Bladder microvascular endothelial cell (primary cell): ENCODE measurements at places on chromosomes 16 and 17. TPM values are rescaled to one million over a fixed set of nuclear protein-coding genes. Genes with fewer than 3 reads are reported as not detected.

RNF227 gene
- total RNA-seq, result 1.3 and 3.0 TPM in 2 replicates

CCDC43 gene
- 29.1 and 39.0 TPM in 2 replicates for total RNA-seq

SLC6A2 gene
- total RNA-seq, result 0.38 TPM in 1 of 2 replicates, not detected in the other

MYADML2 gene
- not detected in 2 replicates for total RNA-seq

PPY gene
- total RNA-seq, result not detected in 2 replicates

NLRC5 gene
- 20.1 and 49.4 TPM in 2 replicates for total RNA-seq

NPIPA8 gene
- total RNA-seq, result 1.6 and 10.4 TPM in 2 replicates

ATP2A1 gene
- total RNA-seq, result 0.16 and 0.31 TPM in 2 replicates

RGS9 gene
- 0.97 and 1.9 TPM in 2 replicates for total RNA-seq

CASKIN1 gene
- 0.50 TPM in 1 of 2 replicates, not detected in the other for total RNA-seq

ZNF629 gene
- 3.7 and 6.2 TPM in 2 replicates for total RNA-seq

ADAMTS18 gene
- 17.2 and 82.4 TPM in 2 replicates for total RNA-seq

ABI3 gene
- total RNA-seq, result 7.3 and 18.6 TPM in 2 replicates

IGF2BP1 gene
- 0.13 and 0.16 TPM in 2 replicates for total RNA-seq

ITGAL gene
- total RNA-seq, result not detected in 2 replicates

KATNIP gene
- 11.7 and 36.9 TPM in 2 replicates for total RNA-seq

CBLN1 gene
- total RNA-seq, result not detected in 2 replicates

HYDIN gene
- 0.06 TPM in 1 of 2 replicates, not detected in the other for total RNA-seq

DOK4 gene
- 9.9 and 16.6 TPM in 2 replicates for total RNA-seq

CES3 gene
- not detected in 2 replicates for total RNA-seq

CLEC19A gene
- not detected in 2 replicates for total RNA-seq

KIF1C gene
- total RNA-seq, result 91.3 and 158 TPM in 2 replicates

PPL gene
- 0.81 and 8.4 TPM in 2 replicates for total RNA-seq

ETV4 gene
- 1.8 and 2.1 TPM in 2 replicates for total RNA-seq

RNF167 gene
- 13.4 and 18.6 TPM in 2 replicates for total RNA-seq

HBA1 gene
- total RNA-seq, result not detected in 2 replicates

CD300A gene
- not detected in 2 replicates for total RNA-seq

NPIPA7 gene
- total RNA-seq, result 0.81 and 1.7 TPM in 2 replicates

FAAP100 gene
- 12.1 and 27.3 TPM in 2 replicates for total RNA-seq

LCAT gene
- 3.4 and 11.4 TPM in 2 replicates for total RNA-seq

FOXC2 gene
- total RNA-seq, result 0.16 and 2.0 TPM in 2 replicates

SLC47A1 gene
- 0.49 and 1.4 TPM in 2 replicates for total RNA-seq

PLEKHG4 gene
- total RNA-seq, result 7.0 and 11.4 TPM in 2 replicates

ADCY9 gene
- 13.0 and 22.3 TPM in 2 replicates for total RNA-seq

KIF19 gene
- total RNA-seq, result 5.0 and 11.3 TPM in 2 replicates

CTRL gene
- total RNA-seq, result 0.49 and 0.76 TPM in 2 replicates

PRSS21 gene
- 0.32 and 1.7 TPM in 2 replicates for total RNA-seq

AXIN2 gene
- 1.4 and 2.6 TPM in 2 replicates for total RNA-seq

MIEF2 gene
- 12.5 and 21.8 TPM in 2 replicates for total RNA-seq

TUBB3 gene
- total RNA-seq, result 137 and 173 TPM in 2 replicates

CCL14 gene
- 4.4 and 11.5 TPM in 2 replicates for total RNA-seq

EEF2K gene
- 37.4 and 45.8 TPM in 2 replicates for total RNA-seq

ZSCAN10 gene
- not detected in 2 replicates for total RNA-seq

ARL5C gene
- total RNA-seq, result not detected in 2 replicates

NHLRC4 gene
- 0.88 and 1.3 TPM in 2 replicates for total RNA-seq

TBC1D3I gene
- total RNA-seq, result 0.13 TPM in 1 of 2 replicates, not detected in the other

SGCA gene
- not detected in 2 replicates for total RNA-seq

TEKT5 gene
- not detected in 2 replicates for total RNA-seq

DDX52 gene
- total RNA-seq, result 26.2 and 36.0 TPM in 2 replicates

CDH11 gene
- total RNA-seq, result 8.7 and 15.4 TPM in 2 replicates

GJD3 gene
- 0.49 and 1.6 TPM in 2 replicates for total RNA-seq

MMP15 gene
- total RNA-seq, result 17.9 and 19.9 TPM in 2 replicates

LGALS9B gene
- not detected in 2 replicates for total RNA-seq

KRTAP4-6 gene
- total RNA-seq, result not detected in 2 replicates

CPNE7 gene
- 1.3 and 3.6 TPM in 2 replicates for total RNA-seq

CAMKK1 gene
- 2.1 TPM in 2 replicates for total RNA-seq

CD79B gene
- total RNA-seq, result 1.1 and 13.4 TPM in 2 replicates

ITGAD gene
- not detected in 2 replicates for total RNA-seq
